ENCODE measurements at places on chromosomes 2 and 18.

- no peak for DNase-seq
Observed at GRCh38 chr2:210912779-210913178, 356.4 kb downstream of the CPS1 start.

DNA sequence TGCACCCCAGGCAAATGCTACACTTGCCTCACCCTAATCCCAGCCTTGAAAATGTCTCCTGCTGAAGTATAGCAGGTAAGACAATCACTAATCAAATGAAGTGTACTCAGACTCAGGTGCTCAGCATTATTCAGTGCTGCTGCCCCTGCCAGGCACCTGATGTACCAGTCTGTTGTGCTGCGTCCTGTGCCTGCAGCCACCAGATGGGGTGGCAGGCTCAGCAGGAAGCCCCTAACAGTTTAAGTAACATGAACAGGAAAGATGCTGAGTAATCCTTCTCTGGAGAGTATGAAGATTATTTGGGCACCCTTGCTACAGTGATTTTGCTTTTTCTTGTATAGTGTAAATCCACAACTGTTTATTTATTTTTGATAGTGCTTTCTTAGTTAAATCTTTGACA is 69.1 kb downstream of the TACR1 start:
- DNase-seq = no peak

DNA sequence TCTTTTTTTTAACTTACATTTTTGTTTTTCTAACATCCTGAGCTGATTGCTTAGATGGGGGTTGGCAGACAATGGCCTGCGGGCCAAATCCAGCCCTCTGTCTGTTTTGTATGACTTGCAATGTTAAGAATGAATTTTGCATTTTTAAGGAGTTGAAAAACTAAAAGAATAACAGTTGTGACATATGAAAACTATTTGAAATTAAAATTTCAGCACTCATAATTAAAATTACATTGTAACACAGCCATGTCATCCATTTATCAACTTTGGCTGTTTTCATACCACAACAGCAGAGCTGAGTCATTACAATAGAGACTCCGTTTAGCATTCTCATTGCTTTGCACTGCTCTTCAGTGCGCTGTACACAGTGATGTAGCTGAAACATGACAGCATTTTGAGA is 94.1 kb upstream of the MC4R start:
- DNase-seq = no peak

DNA sequence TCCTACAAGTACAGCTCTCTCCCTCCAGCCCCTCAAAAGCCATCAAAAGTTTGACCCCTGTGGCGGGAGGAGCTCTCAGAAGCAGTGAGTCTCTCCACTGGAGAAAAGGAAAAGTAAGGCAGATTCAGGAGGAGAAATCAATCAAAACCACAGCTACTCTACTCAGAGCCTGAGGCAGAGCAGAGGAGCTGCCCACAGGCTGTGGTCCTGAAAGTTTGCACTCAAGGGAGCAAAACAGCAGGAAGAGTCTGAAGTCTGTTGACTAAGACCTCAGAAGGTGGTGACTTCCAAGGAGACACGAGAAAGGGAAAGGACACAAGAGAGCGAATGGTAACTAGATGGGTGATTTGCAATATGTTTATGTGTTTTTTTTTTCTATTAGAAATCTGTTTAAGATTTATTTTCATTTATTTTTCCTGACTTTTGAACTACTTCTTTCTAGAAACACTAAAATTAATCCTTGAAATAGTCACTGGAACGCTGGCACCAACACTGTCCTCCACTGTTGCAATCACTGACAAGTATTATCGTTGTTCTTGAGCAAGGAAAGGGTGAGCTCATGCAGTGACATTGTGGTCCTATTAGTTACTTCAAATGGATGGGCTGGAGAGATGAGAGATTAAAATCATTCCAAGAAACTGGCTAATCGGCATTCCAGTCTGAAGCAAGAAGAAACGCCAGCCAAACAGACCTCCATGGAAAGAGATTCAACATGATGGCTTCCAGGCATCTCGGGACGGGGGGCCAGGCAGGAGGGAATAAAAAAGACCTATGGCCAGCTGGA is 35.8 kb downstream of the PID1 start:
- DNase-seq = no peak

- DNase-seq = no peak
Observed at GRCh38 chr2:102061286-102061699, 69.5 kb downstream of the IL1R2 start.

DNA sequence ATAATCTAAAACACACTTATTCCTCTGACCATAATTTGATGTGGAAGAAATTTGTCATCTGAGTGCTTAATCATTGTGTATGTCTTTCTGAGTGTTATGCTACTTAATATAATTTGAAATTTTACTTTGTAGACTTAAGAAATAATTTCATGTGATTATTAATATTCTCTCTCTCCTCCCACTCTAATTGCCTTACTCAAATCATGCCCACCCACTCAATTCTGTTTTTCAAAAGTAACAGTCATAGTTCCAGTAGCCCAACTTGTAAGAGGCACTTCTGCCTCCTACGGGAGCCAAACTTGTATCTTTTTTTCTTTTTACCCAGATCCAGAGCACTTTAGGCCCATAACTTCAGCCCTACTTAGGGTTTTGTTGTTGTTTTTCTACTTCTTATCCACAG is 18.5 kb upstream of the KYNU start:
- DNase-seq = no peak

DNA sequence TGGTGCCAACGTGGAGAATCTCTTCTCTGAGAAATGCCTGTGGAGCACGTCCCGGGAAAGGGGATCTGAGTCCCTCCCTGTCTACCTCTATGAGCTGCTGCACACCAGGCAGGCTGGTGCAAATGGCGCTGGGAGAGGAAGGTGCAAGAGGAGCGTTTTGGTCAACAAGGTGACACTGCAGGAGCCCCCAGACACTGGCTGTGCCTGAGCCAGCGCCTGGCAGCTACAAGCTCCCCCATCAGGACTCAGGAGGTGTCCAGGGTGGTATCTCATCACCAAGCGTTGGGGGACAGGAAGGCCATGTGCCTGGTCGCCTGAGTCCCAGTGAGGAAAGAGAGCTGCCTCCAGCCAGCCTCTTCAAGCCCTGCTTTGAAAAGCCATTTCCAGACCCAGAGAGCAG is 173.4 kb downstream of the TNS1 start:
- DNase-seq = no peak
